ENCODE measurements at places on chromosomes 4 and X.

DNA sequence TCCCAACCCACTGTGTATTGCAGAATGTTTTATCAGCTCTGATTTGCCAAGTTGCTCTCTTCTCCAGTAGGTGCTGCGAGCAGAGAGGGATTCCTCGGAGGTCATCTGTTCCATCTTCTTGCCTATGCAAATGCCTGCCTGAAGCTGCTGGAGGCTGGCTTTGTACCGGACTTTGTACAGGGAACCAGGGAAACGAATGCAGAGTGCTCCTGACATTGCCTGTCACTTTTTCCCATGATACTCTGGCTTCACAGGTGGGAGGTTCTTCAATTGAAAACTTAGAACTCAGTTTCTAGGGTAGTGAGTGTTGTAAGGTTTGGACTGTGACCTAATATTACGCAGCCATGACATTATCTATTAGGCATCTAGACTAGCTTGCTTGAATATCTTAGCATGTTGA, 24.9 kb downstream of the AR start:
- H3K27me3 ChIP-seq, result no peaks in the 10 kb centered on the region
- no peaks in the 10 kb centered on the region for H3K36me3 ChIP-seq
- no peak for DNase-seq
- H3K27ac ChIP-seq, result no peak overlapping the region

DNA sequence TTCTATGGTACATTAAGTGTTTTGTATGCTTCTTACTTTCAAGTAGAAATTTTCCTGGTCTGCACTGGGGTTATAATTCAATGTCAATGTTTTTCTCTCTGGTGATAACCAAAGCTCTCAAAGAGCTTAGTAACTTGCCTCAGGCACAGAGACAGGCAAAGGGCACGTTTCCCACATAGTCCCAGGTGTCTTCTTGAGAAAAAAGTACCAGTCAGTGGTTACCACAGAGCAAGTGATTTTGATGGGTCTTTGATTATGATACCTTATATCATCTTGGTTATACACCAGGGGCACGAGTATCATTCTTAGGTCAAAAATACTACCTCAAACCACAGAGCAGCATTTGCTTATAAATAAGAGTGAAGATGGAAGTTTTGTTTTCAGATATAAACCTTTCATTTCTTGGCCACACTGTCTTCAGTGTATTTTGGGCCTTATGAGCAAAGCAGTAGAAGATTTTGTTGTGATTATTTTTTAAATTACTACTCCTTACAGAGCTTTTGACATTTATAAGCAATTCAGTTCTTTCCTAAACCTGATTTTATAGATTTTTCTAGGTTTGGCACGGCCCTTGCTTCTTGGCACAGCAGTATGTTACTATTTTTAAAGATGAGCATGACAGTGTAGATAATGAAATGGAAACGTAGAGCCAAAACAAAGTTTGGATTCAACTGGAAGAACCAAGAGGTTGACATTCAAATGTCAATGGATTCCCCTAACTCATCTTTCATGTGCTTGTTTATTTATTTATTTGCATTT, 85.3 kb upstream of the TLL1 start:
- no peak overlapping the region for H3K27ac ChIP-seq
- H3K27me3 ChIP-seq, result no peaks in the 10 kb centered on the region
- H3K36me3 ChIP-seq, result no peaks in the 10 kb centered on the region
- DNase-seq, result peak; percentile 69
- no peak overlapping the region for H3K4me3 ChIP-seq

- no peaks in the 10 kb centered on the region for H3K27me3 ChIP-seq
- no peak overlapping the region for H3K27ac ChIP-seq
- H3K4me3 ChIP-seq, result no peak overlapping the region
- no peak for DNase-seq
- no peaks in the 10 kb centered on the region for H3K4me1 ChIP-seq
- H3K36me3 ChIP-seq, result no peaks in the 10 kb centered on the region
Measured at GRCh38 chrX:71091263-71091662, 4.4 kb upstream of the FOXO4 start.

GRCh38 chrX:40444133-40444532, 136.6 kb upstream of the ATP6AP2 start:
- H3K27ac ChIP-seq, result no peak overlapping the region
- no peak for DNase-seq
- no peaks in the 10 kb centered on the region for H3K36me3 ChIP-seq
- H3K4me3 ChIP-seq, result no peak overlapping the region
- no peaks in the 10 kb centered on the region for H3K4me1 ChIP-seq

DNA sequence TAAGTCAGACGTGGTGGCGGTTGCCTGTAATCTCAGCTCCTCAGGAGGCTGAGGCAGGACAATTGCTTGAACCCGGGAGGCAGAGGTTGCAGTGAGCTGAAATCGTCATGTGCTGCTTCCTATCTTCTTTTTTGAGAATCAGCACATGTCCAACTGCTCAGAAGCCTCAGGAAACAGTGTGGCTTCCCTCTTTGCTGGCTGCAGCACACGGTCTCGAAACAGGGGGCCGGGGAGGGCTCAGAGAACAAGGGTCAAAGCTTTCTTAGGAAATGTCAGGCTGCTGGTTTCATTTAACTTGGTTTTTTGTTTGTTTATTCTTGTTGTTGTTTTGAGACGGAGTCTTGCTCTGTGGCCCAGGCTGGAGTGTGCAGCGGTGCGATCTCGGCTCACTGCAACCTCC, 31.3 kb downstream of the CRLF2 start:
- H3K4me1 ChIP-seq, result no peaks in the 10 kb centered on the region
- H3K27me3 ChIP-seq, result no peaks in the 10 kb centered on the region
- H3K4me3 ChIP-seq, result no peak overlapping the region
- no peak overlapping the region for H3K27ac ChIP-seq
- no peak for DNase-seq
- H3K36me3 ChIP-seq, result no peaks in the 10 kb centered on the region

GRCh38 chrX:13752646-13753045, 18.1 kb downstream of the OFD1 start:
- H3K36me3 ChIP-seq, result no peaks in the 10 kb centered on the region
- no peaks in the 10 kb centered on the region for H3K27me3 ChIP-seq
- H3K4me3 ChIP-seq, result no peak overlapping the region
- H3K27ac ChIP-seq, result peak overlapping the region; percentile 33

- no peaks in the 10 kb centered on the region for H3K27me3 ChIP-seq
- H3K27ac ChIP-seq, result no peak overlapping the region
- H3K4me1 ChIP-seq, result no peaks in the 10 kb centered on the region
- no peak overlapping the region for H3K4me3 ChIP-seq
- H3K36me3 ChIP-seq, result no peaks in the 10 kb centered on the region
- no peak for DNase-seq
Measured at GRCh38 chr4:146142768-146143167, 32.8 kb upstream of the LSM6 start.

GRCh38 chrX:97863261-97863660, 979.6 kb downstream of the RPA4 start:
- no peak for DNase-seq
- no peaks in the 10 kb centered on the region for H3K27me3 ChIP-seq
- H3K36me3 ChIP-seq, result no peaks in the 10 kb centered on the region
- H3K4me1 ChIP-seq, result no peaks in the 10 kb centered on the region
- no peak overlapping the region for H3K4me3 ChIP-seq
